ENCODE measurements at places on chromosomes 1 and 21. TPM values are rescaled to one million over a fixed set of nuclear protein-coding genes. Genes with fewer than 3 reads are reported as not detected.

GRCh38 chr1:28112388-28113241, 24.2 kb upstream of the EYA3 start:
- no peak for DNase-seq

GRCh38 chr1:234243521-234244260, 129.6 kb upstream of the COA6 start:
- DNase-seq, result no peak

- no peak for DNase-seq
Observed at GRCh38 chr1:175863299-175864050, 120.1 kb upstream of the TNR start.

The NLRP3 gene
- polyA plus RNA-seq, result 0.29 TPM

The QSOX1 gene
- 58.6 TPM for polyA plus RNA-seq
